ENCODE measurements at places on chromosomes 6 and 20.

DNA sequence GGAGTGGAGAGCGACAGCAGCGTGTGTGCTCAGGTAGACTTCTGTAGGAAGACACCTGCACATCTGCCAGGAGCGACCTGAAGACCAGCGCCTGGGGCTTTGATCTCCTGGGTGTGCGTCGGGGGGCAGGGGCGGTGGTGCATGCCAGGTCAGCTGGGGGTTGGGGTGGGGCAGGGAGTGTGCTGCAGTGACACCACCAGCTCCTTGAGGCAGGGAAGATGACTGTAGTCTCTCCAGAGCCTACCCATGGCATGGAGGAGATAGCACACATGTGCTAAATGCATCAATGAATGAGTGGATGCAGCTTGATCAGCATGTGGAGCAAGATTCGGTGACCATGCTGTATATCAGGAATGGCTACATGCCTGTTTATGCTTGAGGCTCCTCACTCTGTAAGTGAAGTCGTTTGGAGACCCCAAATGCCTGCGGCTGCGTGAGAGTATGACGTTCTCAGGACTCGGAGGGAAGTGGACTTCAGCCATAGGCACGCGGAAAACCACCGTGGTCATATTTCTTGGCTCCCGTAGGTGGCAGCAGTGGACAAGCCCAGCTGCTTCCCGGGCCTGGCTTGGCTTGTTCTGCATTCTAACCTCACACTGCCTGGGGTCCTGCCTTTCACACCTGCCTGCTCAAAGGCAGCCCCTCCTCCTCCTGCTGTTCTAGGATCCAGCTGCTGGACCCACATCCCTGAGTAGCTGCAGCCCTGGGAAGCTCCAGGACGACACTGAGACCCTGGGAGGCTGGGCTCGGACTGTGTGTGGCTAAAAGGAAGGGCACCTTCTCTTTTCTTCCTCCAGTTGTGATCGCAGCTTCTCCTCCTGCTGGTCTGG lies 39.4 kb upstream of the KCNK16 start:
- no peak overlapping the region for H3K4me3 ChIP-seq
- H3K36me3 ChIP-seq: no peaks in the 10 kb centered on the region
- no peak overlapping the region for H3K27ac ChIP-seq
- peak; percentile 62 for DNase-seq
- H3K4me1 ChIP-seq: peaks cover 3% of the 10 kb centered on the region

DNA sequence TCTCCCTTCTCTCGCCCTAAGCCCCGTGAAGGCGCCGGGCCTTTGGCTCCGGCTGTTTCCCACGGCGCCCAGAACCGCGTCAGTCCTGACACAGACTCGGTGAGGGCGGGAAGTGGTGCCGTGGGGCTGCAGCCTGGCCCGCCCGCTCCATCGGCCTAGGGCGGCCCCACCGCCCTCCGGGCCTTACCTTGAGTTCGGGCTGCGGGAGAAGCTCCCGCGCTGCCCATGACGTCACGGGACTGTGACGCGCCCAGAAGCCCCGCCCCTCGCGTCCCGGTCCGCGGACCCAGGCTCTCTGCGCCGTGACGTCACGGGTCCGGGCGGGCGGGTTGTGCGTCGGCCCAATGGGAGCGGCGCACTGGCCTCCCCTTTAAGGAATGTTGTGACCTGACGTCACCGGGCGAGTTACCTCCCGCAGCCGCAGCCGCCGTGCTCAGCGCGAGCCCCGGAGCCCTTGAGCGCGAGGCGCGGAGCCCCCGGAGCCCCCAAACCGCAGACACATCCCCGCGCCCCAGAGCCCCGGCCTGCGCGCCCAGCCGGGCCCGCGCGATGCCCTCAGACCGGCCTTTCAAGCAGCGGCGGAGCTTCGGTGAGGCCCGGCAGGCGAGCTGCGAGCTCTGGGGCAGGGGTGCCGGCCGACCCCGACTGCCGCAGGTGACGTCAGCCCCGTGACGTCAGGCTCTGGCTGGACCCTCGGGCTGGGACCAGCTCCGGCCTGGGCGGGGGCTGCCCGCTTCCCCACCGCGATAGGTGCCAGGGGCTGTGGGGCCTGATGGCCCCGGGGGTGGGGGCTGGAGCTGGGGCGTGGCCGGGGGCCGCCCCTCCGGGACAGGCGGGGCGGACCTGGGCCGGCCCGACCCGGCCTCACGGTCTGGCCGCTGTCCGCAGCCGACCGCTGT lies at the start of gene MAP1LC3A:
Gene MAP1LC3A, plus strand, starts transcription at position 399 of the 899 bp plus-strand sequence. Its CDS starts 151 bp downstream, at position 550.
- no peaks in the 10 kb centered on the region for H3K27me3 ChIP-seq
- no peaks in the 10 kb centered on the region for H3K36me3 ChIP-seq
- H3K27ac ChIP-seq: peak within 1 kb of the TSS; percentile 79

DNA sequence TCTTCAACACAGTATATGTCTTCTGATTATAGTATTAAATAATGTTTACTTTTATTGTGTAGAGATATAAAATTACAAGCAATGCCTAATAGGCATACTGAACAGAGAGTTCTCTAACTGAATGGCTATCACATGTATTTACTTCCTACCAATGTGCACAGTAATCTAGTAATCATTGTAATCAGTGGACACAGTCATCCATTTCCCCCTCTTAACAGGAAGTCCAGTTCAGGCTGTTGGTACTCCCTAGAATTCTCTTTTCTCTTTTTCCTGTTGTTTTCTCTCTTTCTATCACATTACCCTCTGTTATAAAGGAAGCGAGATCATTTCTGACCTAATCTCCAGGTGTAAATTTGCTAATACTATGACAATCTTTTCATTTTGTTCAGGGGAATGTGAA lies 172.5 kb downstream of the HTR1B start:
- H3K4me3 ChIP-seq: no peak overlapping the region
- no peaks in the 10 kb centered on the region for H3K4me1 ChIP-seq
- H3K27me3 ChIP-seq: no peaks in the 10 kb centered on the region
- no peaks in the 10 kb centered on the region for H3K36me3 ChIP-seq
- no peak overlapping the region for H3K27ac ChIP-seq
- DNase-seq: no peak

- H3K4me1 ChIP-seq: no peaks in the 10 kb centered on the region
- no peak for DNase-seq
- H3K27me3 ChIP-seq: no peaks in the 10 kb centered on the region
- H3K36me3 ChIP-seq: peaks cover 32% of the 10 kb centered on the region
- H3K27ac ChIP-seq: no peak overlapping the region
Measured at GRCh38 chr20:62197801-62198200, 15.0 kb downstream of the MTG2 start.

DNA sequence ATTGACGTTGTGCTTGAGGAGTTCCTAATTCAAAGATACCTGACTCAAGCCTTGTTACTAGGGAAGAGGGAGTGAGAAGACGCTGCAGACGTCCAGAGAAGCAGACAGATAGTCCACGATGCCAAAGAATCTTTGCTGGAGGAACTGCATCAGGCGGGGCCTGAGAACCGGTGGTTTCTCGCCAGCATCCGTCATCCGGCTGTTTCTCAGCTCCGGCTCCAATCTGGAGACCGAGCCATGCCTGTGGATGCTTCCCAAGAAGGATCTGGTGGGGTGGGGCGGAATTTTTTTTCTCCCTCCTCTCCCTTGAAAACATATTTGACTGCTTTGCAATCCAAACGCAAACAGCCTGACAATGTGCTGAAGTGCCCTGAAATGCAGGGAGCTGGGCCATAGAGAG lies 125.8 kb upstream of the SRSF6 start:
- DNase-seq: no peak
- H3K27ac ChIP-seq: no peak overlapping the region
- H3K27me3 ChIP-seq: no peaks in the 10 kb centered on the region

DNA sequence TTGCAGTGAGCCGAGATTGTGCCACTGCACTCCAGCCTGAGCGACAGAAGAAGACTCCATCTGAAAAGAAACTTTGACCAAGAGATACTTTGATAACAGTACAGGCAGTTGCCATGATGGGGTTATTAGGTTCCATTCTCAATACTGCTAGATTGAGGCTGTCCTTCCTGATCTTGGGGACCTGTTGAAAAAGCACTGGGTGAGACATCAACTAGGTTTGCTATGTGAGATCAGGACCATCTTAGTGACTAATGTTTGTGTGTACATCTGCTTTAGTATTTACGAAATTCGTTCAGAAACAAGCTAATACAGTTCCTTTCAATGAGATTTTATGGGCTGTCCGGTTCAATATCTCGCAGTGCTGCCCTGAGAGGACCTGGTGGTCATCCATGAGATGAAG lies 2.6 kb downstream of the DSE start:
- H3K4me3 ChIP-seq: no peak overlapping the region
- peaks cover 20% of the 10 kb centered on the region for H3K4me1 ChIP-seq
- no peak overlapping the region for H3K27ac ChIP-seq
- peaks cover 56% of the 10 kb centered on the region for H3K27me3 ChIP-seq
- DNase-seq: no peak

GRCh38 chr6:165077876-165078275 lies 231.5 kb downstream of the C6orf118 start:
- no peaks in the 10 kb centered on the region for H3K4me1 ChIP-seq
- DNase-seq: no peak
- H3K27me3 ChIP-seq: no peaks in the 10 kb centered on the region
- no peak overlapping the region for H3K4me3 ChIP-seq

All from activated naive CD4-positive, alpha-beta T cell treated with anti-CD3 and anti-CD28 coated beads, Interleukin-2, amount 10 ng/mL, durations not matched to agents 7 days and 5 days (primary cell).